ENCODE measurements at places on chromosomes 3 and 15. TPM values are rescaled to one million over a fixed set of nuclear protein-coding genes. Genes with fewer than 3 reads are reported as not detected.

The BSN gene
- 0.35 TPM for total RNA-seq

DNA sequence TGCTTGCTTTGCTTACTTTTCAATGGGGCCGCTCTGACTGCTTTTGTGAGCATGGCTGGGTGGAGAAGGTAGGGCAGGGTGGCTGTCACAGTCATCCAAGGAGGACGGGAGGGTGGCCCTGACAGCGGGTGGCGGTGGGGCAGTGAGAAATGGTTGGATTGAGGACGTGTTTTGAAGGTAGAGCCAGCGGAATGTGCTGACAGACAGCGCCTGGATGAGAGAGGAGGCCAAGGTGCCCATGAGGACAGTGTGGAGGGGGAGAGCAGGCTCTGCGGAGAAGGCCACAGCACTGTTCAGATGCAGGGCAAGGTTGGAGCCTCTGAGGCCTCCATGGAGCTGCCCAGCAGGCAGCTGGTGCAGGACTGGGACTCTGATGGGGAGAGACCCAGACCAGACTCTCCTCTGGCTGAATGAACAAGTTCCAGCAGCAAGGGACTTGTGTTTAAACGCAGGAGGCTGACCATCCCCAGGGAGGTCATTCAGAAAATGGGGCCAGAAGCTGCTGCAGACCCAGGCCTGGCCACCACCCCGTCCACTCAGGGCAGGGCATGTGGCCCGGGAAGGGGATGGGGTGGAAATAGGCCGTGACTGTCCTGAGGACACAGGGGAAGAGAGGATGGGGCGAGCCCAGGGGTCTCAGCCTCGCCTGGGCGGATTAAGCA is 120.3 kb upstream of the PRR20G start:
- no peak for DNase-seq

DNA sequence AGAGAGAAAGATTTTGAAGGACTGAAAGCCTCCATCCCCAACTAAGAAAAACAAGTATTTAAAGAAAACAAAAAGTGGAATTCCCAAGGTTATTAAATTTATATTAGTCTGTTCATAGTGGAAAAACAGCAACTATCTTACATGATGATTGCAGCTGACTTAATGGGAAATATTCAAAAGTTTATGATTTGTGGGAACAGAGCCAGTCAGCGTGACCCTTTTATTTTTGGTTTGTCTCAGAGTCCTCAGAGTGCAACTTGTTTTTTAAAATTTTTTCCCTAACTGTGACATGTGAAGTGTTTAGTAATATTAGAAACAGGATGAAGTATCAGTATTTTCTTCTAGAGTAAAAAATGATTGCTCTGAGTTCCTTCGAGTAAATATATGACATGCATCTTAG is 441.9 kb upstream of the MCTP2 start:
- no peak for DNase-seq

DNA sequence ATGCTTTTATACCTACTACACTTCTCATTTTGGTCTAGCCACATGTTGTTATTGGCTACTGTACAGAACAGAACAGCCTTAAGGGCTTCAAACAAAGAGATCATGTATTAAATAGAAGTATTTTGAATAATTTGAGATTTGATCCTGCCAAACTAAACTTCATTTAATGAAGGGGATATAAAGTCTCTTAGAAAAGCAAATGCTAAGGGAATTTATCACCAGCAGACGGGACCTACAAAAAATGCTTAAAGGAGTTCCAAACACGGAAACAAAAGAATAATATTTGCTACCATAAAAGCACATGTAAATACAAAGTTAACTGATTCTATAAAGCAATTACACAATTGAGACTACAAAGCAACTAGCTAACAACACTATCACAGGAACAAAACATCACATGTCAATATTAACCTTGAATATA is 23.6 kb upstream of the FMN1 start:
- DNase-seq: no peak

GRCh38 chr3:120595788-120596115 is 384 bp upstream of the NDUFB4 start:
- DNase-seq: no peak
